Activated CD4-positive, alpha-beta T cell treated with anti-CD3 and anti-CD28 coated beads, Interleukin-2, amount 10 ng/mL, durations not matched to agents 7 days and 5 days (primary cell): ENCODE measurements at places on chromosomes 11 and 22.

- H3K36me3 ChIP-seq: no peaks in the 10 kb centered on the region
- no peaks in the 10 kb centered on the region for H3K27me3 ChIP-seq
- H3K4me1 ChIP-seq: no peaks in the 10 kb centered on the region
- H3K27ac ChIP-seq: no peak overlapping the region
Measured at GRCh38 chr11:101453682-101454081, 130.1 kb downstream of the TRPC6 start.

- H3K4me1 ChIP-seq: peaks cover 37% of the 10 kb centered on the region
- H3K4me3 ChIP-seq: no peak overlapping the region
- no peak overlapping the region for H3K27ac ChIP-seq
- DNase-seq: no peak
- peaks cover 44% of the 10 kb centered on the region for H3K27me3 ChIP-seq
Measured at GRCh38 chr22:22866381-22867111, 21.1 kb upstream of the IGLL5 start.

- peak overlapping the region; percentile 86 for H3K4me3 ChIP-seq
- peak; percentile 77 for DNase-seq
- H3K27ac ChIP-seq: peak overlapping the region; percentile 99
- no peaks in the 10 kb centered on the region for H3K27me3 ChIP-seq
- peaks cover 96% of the 10 kb centered on the region for H3K36me3 ChIP-seq
- peaks cover 87% of the 10 kb centered on the region for H3K4me1 ChIP-seq
Measured at GRCh38 chr22:36329254-36330078, 58.3 kb downstream of the MYH9 start.

GRCh38 chr11:75347781-75348566, 3.5 kb downstream of the ARRB1 start:
- peak overlapping the region; percentile 20 for H3K27ac ChIP-seq
- no peaks in the 10 kb centered on the region for H3K27me3 ChIP-seq
- H3K4me1 ChIP-seq: peaks cover 81% of the 10 kb centered on the region
- H3K36me3 ChIP-seq: no peaks in the 10 kb centered on the region
- H3K4me3 ChIP-seq: no peak overlapping the region

GRCh38 chr11:61892085-61892370, 683 bp upstream of the FADS3 start:
- no peak for DNase-seq
- no peak overlapping the region for H3K27ac ChIP-seq
- H3K4me3 ChIP-seq: peak overlapping the region; percentile 63
- no peaks in the 10 kb centered on the region for H3K36me3 ChIP-seq
- H3K4me1 ChIP-seq: peaks cover 2% of the 10 kb centered on the region
- peaks cover 13% of the 10 kb centered on the region for H3K27me3 ChIP-seq

GRCh38 chr22:50473088-50473487, 1.7 kb downstream of the SBF1 start:
- peak overlapping the region; percentile 88 for H3K27ac ChIP-seq
- peaks cover 21% of the 10 kb centered on the region for H3K36me3 ChIP-seq
- peak overlapping the region; percentile 89 for H3K4me3 ChIP-seq
- H3K4me1 ChIP-seq: peaks cover 70% of the 10 kb centered on the region

- H3K36me3 ChIP-seq: no peaks in the 10 kb centered on the region
- H3K4me3 ChIP-seq: no peak overlapping the region
- H3K27me3 ChIP-seq: no peaks in the 10 kb centered on the region
- no peak overlapping the region for H3K27ac ChIP-seq
Measured at GRCh38 chr11:102253020-102253715, 64.1 kb upstream of the BIRC3 start.

DNA sequence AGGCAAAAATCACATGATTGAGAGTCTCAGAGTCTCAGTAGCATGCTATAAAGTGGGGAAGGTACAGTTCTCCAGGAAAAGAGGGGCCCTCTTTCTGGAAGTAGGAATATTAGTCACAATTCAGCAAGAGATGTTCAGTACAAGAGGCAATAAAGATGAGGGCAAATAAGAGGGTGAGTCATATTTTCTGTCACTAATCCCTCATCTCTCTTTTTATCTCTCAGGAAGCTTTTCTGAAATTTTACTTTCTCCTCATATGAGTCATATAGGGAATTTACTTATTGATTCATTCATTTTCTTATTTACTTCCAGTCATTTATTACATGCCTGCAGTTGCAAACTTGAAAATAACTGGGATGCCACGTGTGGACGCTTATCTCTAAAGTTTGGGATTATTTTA, 3.4 kb upstream of the NXPE1 start:
- no peak overlapping the region for H3K27ac ChIP-seq
- DNase-seq: no peak
- H3K4me1 ChIP-seq: no peaks in the 10 kb centered on the region
- H3K4me3 ChIP-seq: no peak overlapping the region
- H3K36me3 ChIP-seq: no peaks in the 10 kb centered on the region

- H3K4me1 ChIP-seq: peaks cover 50% of the 10 kb centered on the region
- H3K4me3 ChIP-seq: peak overlapping the region; percentile 36
- peaks cover 10% of the 10 kb centered on the region for H3K36me3 ChIP-seq
- no peaks in the 10 kb centered on the region for H3K27me3 ChIP-seq
- peak overlapping the region; percentile 87 for H3K27ac ChIP-seq
Measured at GRCh38 chr11:36409152-36409816, 100.8 kb downstream of the TRAF6 start.
